Body of pancreas (tissue), 4 donors: ENCODE measurements at places on chromosomes 3 and 15. TPM values are rescaled to one million over a fixed set of nuclear protein-coding genes. Genes with fewer than 3 reads are reported as not detected.

- no peak overlapping the region for H3K4me3 ChIP-seq
- no peaks in the 10 kb centered on the region for H3K27me3 ChIP-seq
- DNase-seq, result no peak
- H3K36me3 ChIP-seq, result no peaks in the 10 kb centered on the region
- H3K4me1 ChIP-seq, result no peaks in the 10 kb centered on the region
- no peak overlapping the region for H3K27ac ChIP-seq
Measured at GRCh38 chr3:38610934-38611333, 38.6 kb downstream of the SCN5A start.

DNA sequence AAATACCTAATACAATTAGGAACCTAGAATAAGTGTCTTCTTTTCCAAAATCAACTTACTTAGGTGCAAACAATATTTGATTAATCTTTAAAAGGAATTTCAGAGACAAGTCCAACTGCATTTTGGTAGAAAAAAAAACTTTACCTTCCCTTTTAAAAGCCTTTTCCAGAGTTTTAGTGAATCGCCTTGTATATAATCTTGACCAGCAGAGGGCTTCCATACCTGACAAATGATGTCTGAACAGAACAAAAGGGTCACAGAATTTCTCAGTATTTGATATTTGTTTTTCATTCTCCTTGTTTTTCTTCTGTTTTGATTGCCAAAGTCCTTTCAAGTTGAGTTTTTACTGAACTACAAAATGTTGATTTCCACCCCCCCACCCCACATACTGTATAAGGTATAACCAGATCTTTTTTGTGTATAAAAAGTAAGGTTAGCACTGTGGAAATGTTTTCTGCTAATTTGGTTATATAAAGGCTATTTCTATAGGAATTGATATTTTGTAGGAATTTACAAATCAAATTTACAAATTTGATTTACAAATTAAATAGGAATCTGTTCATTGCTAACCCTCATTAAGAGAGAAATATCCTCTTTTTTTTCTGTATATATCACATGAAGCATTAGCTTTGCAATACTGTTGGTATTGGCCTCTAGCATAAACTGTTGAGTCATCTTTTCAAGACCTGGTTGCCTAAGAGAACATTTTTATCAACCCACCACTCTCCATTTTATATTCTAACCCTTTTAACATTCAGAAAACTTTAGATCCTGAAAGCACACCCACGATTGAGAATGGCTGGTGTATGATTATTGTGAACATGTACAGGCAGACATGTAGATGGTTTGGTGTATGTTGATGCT lies 464.1 kb upstream of the RARB start:
- no peak for DNase-seq
- H3K36me3 ChIP-seq, result no peaks in the 10 kb centered on the region
- H3K4me3 ChIP-seq, result no peak overlapping the region
- H3K4me1 ChIP-seq, result no peaks in the 10 kb centered on the region
- H3K27ac ChIP-seq, result no peak overlapping the region

DNA sequence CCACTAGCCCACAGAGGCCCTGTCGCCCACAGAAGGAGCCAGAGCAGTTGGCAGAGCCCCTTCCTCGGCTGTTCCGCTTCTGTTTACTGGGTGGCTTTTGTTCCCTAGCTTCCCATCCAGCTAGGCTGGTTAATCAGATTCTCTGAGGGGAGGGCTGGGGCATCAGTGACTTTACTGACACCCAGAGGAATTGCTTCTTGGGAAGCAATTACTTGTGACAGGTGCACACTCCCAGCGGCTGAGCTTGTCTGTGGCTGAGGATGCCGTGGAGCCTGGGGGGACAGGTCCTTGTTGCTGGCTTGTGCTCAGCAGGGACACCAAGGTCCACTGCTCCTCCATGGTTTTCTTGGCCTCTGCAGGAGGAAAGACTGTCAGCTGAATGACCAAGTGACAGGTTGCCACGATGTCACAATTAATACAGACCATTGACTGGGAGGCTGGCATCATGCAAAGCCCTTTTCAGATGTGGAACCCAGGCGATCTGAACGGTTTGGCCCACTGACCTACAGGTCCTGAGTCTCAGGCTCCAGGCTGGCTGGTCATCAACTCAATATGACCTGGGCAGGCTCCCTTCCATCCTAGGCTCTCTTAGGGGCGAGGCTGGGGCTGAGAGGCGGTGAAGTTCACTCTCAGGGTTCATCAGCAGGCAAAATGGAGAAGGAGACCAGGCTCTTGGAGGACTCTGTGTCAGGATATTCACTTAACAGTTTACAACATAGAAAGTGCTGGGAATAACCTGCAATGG lies 31.8 kb upstream of the SFMBT1 start:
- DNase-seq, result no peak
- H3K27me3 ChIP-seq, result no peaks in the 10 kb centered on the region
- H3K36me3 ChIP-seq, result no peaks in the 10 kb centered on the region
- H3K4me3 ChIP-seq, result no peak overlapping the region

DNA sequence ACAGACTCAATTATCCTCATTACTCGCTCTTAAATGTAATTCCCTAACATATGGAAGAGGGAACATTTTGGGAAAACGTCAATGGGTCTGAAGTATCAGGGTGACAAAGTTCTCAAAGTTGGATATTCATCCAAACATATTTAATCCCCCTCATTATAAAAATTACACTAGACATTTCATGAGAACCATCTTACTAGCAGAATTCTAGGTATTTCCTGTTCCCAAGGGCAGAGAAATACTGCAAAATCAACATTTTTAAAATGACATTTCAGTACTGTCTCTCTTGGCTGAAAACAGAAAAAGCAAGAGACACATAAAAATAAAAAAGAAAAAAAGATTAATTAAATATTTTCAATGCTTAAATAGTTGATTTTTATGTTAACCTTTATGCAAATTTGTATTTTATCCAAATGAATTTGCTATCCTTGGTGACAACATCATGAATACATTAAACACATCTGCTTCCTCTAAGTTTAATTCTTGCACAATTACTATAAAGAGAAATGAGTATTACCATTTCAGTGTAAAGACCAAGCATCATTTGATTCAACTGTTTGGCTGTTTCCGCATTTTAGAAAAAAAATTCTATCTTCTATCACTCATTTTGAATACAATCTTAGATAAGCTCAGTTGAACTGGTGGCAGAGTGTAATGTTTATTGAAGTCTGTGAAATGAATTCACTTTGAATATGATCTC lies 114.8 kb upstream of the COL8A1 start:
- H3K4me3 ChIP-seq, result no peak overlapping the region
- DNase-seq, result no peak
- no peaks in the 10 kb centered on the region for H3K36me3 ChIP-seq
- H3K4me1 ChIP-seq, result no peaks in the 10 kb centered on the region
- H3K27me3 ChIP-seq, result no peaks in the 10 kb centered on the region

DNA sequence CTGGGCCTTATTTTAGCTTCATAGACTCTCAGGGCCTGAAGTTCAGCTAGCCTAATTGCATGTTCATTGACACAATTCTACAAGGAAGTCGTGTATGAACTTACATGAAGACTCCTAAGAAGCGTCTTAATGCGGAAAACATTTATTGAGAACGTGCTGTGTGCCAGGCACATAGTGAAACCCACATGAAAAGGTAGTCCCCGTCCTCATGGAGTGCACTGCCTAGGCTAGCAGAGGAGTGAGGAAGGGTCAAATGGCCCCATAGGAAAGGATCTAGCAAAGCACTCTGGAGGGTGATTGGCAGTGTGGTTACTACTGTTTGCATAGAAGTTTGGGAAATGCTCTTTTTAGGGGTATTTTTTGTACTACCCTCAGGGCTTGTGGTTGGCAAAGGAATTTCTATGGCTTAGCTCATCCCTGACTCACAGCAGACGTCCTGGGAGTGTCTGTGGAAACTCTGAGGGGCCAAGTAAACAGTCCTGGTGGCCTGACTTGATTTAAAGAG lies 854 bp upstream of the NPTN start:
- DNase-seq, result no peak
- H3K36me3 ChIP-seq, result no peaks in the 10 kb centered on the region
- H3K27ac ChIP-seq, result peak overlapping the region; percentile 92
- no peaks in the 10 kb centered on the region for H3K27me3 ChIP-seq

- H3K4me1 ChIP-seq, result no peaks in the 10 kb centered on the region
- no peaks in the 10 kb centered on the region for H3K27me3 ChIP-seq
- DNase-seq, result no peak
- H3K27ac ChIP-seq, result no peak overlapping the region
- no peak overlapping the region for H3K4me3 ChIP-seq
Measured at GRCh38 chr3:183008800-183009199, 28.5 kb upstream of the DCUN1D1 start.

GRCh38 chr3:56269755-56270535 lies 198.3 kb downstream of the ERC2 start:
- DNase-seq, result no peak
- H3K4me3 ChIP-seq, result no peak overlapping the region
- H3K27ac ChIP-seq, result no peak overlapping the region
- H3K27me3 ChIP-seq, result no peaks in the 10 kb centered on the region
- H3K4me1 ChIP-seq, result no peaks in the 10 kb centered on the region

- DNase-seq, result no peak
- H3K4me3 ChIP-seq, result no peak overlapping the region
- H3K27ac ChIP-seq, result no peak overlapping the region
- H3K27me3 ChIP-seq, result no peaks in the 10 kb centered on the region
- H3K4me1 ChIP-seq, result no peaks in the 10 kb centered on the region
Measured at GRCh38 chr15:33872416-33873106, 95.7 kb upstream of the CHRM5 start.

- no peak overlapping the region for H3K4me3 ChIP-seq
- H3K4me1 ChIP-seq, result peaks cover 27% of the 10 kb centered on the region
- no peaks in the 10 kb centered on the region for H3K36me3 ChIP-seq
- no peak for DNase-seq
Measured at GRCh38 chr15:50758712-50759205, 6.7 kb downstream of the SPPL2A start.

- no peak overlapping the region for H3K27ac ChIP-seq
- H3K4me1 ChIP-seq, result peaks cover 16% of the 10 kb centered on the region
Measured at GRCh38 chr15:67190326-67190725, 64.1 kb downstream of the AAGAB start.

GRCh38 chr3:194404365-194405140 lies 5.5 kb upstream of the GP5 start:
- no peaks in the 10 kb centered on the region for H3K36me3 ChIP-seq
- H3K27me3 ChIP-seq, result no peaks in the 10 kb centered on the region
- no peaks in the 10 kb centered on the region for H3K4me1 ChIP-seq
- H3K4me3 ChIP-seq, result no peak overlapping the region
- H3K27ac ChIP-seq, result no peak overlapping the region
- DNase-seq, result peak; percentile 56

GRCh38 chr15:59165726-59166125 lies 40.9 kb upstream of the LDHAL6B start:
- no peaks in the 10 kb centered on the region for H3K27me3 ChIP-seq
- no peak overlapping the region for H3K4me3 ChIP-seq
- peak; percentile 30 for DNase-seq
- H3K4me1 ChIP-seq, result peaks cover 31% of the 10 kb centered on the region
- H3K36me3 ChIP-seq, result peaks cover 2% of the 10 kb centered on the region

DNA sequence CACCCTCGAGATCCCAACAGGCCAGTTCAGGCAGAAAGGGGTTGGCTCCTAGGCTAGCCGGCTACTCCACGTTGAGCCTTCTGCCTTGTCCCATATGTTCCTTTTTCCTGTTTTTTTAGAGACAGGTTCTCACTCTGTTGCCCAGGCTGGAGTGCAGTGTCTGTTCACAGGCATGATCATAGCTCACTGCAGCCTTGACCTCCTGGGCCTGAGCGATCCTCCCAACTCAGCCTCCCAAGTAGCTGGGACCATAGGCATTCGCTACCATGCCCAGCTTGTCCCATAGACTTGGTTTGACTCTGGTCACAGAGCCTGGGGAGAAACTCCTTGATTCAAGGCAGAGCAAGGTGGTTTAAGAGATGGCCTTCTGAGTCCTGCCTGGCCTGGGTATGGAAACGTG lies 32.3 kb downstream of the ZNF710 start:
- no peak for DNase-seq
- no peak overlapping the region for H3K4me3 ChIP-seq
- H3K27me3 ChIP-seq, result no peaks in the 10 kb centered on the region

GRCh38 chr3:74532446-74532845 lies 82.0 kb downstream of the CNTN3 start:
- DNase-seq, result no peak
- H3K4me3 ChIP-seq, result no peak overlapping the region
- H3K27me3 ChIP-seq, result no peaks in the 10 kb centered on the region
- H3K4me1 ChIP-seq, result no peaks in the 10 kb centered on the region
- no peaks in the 10 kb centered on the region for H3K36me3 ChIP-seq

- peak; percentile 21 for DNase-seq
- H3K27ac ChIP-seq, result no peak overlapping the region
- peaks cover 16% of the 10 kb centered on the region for H3K4me1 ChIP-seq
- H3K4me3 ChIP-seq, result peak overlapping the region; percentile 11
Measured at GRCh38 chr3:69542089-69542804, 156.4 kb upstream of the FRMD4B start.

DNA sequence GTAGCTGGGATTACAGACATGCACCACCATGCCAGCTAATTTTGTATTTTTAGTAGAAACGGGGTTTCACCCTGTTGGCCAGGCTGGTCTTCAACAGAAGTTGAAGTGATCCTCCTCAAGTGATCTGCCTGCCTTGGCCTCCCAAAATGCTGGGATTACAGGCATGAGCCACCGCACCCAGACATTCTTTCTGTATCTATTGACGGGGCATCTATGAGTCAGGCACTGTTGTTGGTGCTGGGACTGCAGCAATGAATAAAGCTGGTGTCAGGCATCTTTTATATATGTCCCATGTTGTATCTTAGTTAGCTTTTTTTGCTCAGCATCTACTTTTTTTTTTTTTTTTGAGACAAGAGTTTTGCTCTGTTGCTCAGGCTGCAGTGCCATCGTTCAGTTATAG lies 47.6 kb upstream of the ULK4 start:
- no peaks in the 10 kb centered on the region for H3K36me3 ChIP-seq
- no peaks in the 10 kb centered on the region for H3K27me3 ChIP-seq
- peaks cover under 1% of the 10 kb centered on the region for H3K4me1 ChIP-seq
- H3K4me3 ChIP-seq, result no peak overlapping the region
- no peak for DNase-seq

Gene GCSAM
- not detected for total RNA-seq

Gene NFKBIZ
- total RNA-seq, result 92.3 TPM

Gene PLA2G4E
- total RNA-seq, result not detected

Gene TICRR
- under 0.01 TPM for total RNA-seq

Gene PLCH1
- total RNA-seq, result 3.0 TPM

Gene SCAANT1
- total RNA-seq, result not detected

Gene SCG5
- total RNA-seq, result 49.4 TPM

Gene GABRA5
- not detected for total RNA-seq
